ENCODE measurements at places on chromosomes 11 and 22.

- no peak for DNase-seq
Measured at GRCh38 chr11:15988693-15989231, 367.6 kb downstream of the SOX6 start.

DNA sequence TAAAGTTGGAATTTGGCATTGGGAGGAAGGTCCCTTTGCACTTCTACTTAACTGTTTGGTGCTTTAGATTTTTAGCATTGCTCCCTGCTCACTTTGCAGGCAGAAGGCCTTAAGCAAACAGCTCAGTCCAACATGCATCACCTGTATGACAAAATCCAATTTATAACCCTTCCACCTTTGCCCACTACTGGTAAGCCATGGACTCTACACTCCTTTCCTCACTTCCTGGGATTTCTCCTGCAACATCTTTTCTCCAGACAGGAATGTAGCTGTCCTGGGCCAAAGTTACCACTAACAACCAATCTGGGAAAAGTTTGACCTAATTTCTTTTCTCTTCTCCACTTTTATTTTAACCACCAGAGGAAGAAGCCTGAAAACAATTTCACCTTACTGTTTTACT is 1.8 kb upstream of the OR2D2 start:
- no peak for DNase-seq

DNA sequence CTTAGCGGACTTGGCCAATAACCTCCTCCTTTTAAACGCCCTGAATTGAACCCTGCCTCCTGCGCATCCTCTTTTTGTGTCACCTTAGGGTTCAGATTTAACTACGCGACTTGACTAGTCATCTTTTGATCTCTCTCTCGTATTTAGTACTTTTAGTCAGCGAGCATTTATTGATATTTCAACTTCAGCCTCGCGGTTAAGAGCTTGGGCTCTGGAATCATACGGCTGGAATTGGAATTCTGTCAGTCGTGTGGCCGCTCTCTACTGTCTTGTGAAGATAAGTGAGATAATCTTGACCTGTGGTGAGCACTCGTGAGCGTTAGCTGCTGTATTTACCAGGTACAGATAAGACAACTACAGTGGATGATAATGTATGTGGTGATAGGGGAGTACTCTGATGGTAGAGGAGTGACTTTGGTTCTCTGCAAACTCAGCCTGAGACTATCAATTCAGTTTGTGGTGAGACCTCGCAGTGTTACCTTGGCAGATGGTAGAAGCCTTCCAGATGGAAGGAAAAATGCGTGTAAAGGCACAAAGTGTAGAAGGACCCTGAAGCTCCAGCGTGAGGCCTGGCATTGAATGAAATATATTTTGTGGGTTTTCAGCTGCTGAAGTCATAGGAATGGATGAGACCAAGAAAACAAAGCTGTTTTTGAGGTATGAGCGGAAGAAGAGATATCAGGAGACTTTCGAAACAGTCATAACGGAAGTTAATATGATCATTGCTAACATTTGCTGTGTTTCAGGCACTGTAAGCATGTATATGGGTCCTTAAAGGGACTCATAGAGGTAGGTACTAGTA is 682 bp downstream of the ATM start:
- peak; percentile 13 for DNase-seq

- no peak for DNase-seq
Measured at GRCh38 chr11:1338201-1339065, 29.0 kb upstream of the TOLLIP start.

GRCh38 chr11:77725433-77725832 is 87.8 kb upstream of the CLNS1A start:
- no peak for DNase-seq
